NCI-H748 treated with DMSO at 0.1 percent for 48 hours (cell line): ENCODE measurements at places on chromosomes 7 and 10.
A peak's percentile ranks its signal among the peaks of the same experiment; 100 is the strongest.

DNA sequence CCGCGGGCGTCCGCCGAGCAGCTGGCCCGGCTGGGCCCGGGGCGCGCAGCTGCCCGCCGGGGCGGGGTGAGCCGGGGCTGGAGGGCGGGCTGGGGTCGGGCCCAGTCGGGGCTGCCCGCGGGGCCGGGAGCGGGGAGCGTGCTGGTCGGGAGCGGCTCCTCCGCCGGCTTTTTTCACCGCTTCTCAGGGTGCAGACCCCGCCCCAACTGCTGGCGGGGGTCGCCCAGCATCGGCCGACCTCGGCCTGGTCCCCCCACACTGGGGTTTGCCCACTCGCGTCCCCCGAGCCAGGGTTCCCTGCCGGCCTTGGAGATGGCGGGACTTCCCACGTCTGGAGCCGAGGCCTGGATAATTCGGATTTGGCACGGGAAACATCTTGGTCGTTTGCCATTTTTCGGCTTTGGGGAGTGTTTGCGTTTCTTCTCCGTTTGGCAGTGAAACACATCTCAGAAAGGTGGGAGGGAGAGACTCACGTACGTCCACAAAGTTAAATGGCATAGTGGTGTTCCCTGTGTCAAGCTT, 432 bp downstream of the TMEM248 start:
- DNase-seq, result peak; percentile 4

DNA sequence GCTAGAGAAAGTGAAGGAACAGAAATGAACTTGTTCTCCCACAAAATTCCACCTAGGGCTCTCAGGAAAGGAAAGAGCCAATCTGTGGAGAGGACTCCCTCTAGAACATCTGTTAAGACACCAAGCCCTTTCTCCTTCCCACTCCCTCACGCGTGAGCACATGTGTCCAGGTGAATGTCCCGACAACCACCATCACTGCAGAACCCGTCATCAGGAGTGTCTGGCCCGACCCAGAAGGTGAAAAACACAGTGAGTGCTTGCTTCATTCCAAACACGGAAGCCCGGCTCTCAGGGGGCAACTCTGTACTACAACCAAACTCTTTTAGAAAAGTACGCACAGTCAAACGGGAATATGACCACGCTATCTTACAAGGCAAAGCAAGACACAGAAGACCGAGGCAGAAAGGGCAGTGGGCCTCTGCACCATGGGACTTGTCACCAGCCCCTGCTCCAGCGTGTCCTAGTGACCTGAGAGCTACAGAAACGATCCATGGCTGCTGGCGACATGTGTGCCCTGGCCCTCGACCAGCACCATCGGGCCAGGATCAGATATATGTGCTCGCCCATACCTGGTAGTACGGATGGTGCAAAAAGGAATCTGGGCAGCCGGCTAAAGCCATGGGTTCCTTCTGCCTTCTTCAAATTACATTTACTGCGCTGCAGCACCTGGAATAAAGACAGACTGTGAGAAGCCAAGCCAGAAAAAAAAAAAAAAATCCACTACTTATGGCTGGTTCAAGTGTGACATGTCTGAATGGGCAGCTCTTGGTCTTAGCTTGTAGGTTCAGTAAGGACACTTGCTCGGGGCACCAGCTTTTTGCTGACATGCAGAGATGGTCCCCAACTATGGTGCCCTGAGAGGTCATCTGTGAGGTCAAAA, 50.8 kb downstream of the GRB10 start:
- no peak for DNase-seq

- no peak for DNase-seq
These were observed 800.0 kb downstream of the LRMDA start for GRCh38 chr10:76231286-76231934.

GRCh38 chr7:24877790-24878311, 102.1 kb downstream of the OSBPL3 start:
- no peak for DNase-seq

DNA sequence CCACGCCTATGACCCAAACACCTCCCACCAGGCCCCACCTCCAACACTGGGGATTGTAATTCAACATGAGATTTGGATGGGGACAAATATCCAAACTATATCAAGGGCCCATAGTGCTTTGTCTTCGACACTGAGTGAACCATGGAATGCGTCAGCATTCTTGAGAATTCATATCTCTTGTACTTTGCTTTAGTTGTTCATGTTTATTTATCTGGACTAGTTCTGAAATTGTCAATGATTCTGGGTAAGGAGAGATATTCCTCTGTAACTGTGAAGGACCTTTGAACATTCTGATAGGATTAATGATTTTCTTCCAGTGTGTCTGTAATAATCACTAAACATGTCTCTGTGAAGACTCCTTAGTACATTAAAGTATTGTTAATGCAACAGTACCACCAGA, 374.8 kb downstream of the LRMDA start:
- DNase-seq, result no peak
